ENCODE measurements at places on chromosomes 6 and 20.

DNA sequence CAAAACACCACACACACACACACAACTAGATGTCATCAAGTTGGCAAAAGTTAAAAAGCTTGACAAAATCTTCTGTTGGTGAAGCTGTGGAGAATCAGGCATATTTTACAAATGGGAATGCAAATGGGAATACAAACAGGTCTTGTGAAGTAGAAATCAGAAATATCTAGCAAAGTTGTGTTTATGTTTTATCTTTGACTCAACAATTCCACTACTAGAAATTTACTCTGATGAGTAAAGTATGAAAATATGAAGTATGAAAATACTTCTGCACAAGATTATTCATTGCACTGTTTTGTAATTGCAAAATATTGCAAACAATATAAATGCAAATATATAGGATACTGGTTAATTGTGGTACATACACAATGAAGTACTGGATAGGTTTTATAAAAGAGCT lies 1166.0 kb upstream of the GJE1 start:
- DNase-seq, result no peak

DNA sequence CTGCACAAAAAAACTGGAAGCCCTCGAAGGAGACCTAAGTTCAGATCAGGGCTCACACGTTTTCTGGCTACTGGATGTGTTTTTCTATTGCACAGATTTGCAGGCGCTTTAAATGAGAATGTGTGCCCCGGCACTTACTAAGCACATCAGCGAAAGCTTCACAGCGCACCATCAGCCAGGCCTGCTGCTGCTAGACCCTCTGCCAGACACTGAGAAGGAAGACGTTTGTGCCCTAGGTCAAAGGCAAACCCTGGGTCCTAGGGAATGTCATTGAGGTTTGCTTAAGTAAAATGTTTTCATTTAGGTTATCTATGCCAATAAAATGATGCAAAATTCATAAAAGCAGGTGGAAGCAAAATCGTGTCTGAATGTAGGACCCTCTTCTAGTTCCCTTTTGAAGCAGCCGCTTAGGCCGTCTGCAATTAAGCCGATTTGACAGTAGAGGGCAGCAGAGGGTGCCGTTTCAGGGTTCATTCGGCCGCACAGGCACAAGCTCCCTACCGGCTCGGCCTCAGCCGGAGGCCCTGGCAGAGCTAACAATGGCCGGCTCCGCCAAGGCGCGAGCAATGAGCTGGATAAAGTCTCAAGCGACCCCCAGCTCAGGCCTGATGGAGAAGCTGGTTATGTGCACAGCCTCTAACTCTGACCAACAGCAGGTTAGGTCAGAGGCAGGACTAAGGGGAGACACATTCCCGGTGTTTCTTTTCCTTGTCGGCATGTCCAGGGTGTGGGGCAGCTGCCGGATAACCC lies 107.2 kb upstream of the FOXA2 start:
- peak; percentile 74 for DNase-seq

- DNase-seq, result no peak
Observed at GRCh38 chr6:36731622-36732310, 34.1 kb downstream of the RAB44 start.

DNA sequence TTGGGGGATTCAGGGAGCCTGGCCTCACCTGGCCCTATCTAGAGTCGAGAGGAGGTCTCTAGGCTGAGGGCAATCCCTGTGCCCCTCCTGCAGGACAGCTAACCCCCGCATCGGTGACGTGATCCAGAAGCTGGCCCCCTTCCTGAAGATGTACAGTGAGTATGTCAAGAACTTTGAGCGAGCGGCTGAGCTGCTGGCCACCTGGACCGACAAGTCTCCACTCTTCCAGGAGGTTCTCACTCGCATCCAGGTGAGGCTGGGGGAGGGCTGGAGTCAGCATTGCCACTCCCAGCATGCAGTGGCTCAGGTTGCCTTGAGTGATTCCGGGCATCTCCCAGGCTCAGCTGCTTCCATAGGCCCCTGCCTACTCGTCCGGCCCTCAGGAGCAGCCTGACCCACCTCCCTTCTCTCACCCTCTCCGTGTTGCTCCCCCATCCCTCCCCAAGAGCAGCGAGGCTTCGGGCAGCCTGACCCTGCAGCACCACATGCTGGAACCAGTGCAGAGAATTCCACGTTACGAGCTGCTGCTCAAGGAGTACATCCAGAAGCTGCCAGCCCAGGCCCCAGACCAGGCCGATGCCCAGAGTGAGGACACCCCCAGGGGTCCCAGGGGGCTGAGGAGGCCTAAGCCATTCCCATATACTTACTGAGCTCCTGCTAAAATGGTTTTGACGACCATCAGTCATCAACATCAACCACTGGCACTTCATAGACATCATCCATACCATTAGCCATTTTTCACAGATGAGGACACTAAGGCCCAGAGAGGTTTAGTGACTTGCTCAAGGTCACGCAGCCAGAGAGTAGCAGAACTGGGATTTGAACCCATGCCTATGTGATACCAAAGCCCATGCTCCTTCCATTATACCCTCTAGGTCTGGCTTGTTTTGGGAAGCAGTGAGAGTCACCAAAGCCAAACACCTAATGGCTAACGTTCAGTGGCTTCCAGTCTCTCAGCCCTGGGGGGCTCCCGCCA lies 8.3 kb downstream of the FGD2 start:
- no peak for DNase-seq

Data from neural crest cell (in vitro differentiated cells).